ENCODE measurements at places on chromosomes 1 and 21.

- no peak for DNase-seq
These were observed 2.2 kb upstream of the VPS45 start for GRCh38 chr1:150065184-150065871.

GRCh38 chr1:204520834-204521709 is 4.9 kb downstream of the MDM4 start:
- no peak for DNase-seq

DNA sequence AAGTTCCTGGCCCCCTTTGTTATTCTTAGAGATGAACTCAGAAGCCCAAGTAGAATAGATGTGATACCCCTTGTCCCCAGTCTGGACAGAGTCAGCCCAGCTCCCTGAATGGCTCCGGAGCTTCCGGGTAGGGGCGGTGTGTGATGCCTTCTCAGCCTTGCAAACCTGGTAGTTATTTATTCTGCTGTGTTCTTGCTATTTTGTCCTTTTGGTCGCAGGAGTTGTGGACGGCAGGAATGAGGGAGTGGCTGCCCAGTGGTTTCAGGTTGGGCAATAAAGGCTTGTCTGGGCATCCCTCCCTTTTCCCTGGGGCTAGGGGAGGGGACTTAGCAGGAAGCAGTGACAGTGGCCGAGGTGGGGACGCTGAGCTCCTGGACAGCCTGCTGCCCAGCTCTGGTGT is 2.8 kb downstream of the PTPRU start:
- DNase-seq = no peak

DNA sequence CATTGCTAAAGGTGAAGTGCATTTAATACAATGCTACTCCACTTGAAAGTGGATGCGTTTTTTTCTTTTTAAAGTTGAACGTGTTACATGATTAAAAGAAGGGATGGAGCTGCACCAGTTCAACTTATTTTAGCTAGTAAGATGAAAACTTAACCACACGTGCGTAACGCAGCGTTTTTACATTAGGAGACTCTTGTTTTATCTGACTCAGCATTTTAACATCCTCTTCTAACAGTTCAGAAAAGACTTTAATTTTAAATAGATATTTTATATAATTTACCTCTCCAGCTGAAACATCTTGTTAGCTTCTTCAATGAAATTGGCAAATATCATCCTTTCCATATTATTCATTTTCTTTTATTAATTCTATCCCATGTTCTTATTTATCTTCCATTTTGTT is 33.4 kb downstream of the EXO1 start:
- DNase-seq = no peak

DNA sequence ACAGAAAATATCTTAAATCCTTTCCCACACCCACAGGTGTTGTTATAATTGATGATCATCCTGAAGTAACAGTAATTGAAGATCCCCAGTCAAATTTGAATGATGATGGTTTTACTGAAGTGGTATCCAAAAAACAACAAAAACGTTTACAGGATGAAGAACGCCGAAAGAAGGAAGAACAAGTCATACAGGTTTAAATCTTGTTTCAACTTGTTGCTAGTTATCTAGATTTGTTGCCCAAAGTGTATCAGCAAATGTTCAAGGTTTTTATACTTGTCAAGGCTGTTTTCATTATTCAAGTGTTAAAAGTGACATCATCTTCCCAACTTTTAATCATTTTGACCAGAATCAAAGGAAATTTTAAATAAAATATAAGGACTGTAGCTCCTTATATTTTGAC is 64.7 kb downstream of the PRRC2C start:
- DNase-seq = no peak

DNA sequence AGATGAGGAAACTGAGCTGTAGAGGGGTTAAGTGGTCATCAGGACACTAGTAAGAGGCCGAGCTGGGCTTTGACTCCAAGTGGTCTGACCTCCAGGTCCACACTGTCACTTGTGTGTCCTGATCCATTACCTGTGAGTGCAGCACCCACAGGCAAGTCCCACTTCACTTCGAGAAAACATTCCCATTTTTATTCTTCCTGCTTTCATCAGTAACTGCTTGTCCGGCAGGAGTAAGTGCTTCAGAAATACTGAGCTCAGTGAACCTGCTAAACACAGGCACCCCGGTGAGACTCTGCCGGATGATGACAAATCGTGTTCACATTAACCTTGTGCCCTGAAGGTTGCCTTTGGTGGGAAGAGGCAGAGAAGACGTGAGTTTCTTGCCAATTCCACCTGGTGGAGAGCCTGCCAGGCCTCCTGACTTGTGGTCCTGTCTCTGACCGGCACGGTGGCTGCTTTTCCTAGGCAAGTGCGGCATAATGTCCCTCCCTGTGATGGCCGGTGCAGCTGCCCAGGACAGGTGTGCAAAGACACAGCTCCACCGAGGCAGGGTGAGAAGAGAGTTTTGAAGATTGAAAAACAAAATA is 29.4 kb downstream of the ZBTB18 start:
- DNase-seq = no peak

DNA sequence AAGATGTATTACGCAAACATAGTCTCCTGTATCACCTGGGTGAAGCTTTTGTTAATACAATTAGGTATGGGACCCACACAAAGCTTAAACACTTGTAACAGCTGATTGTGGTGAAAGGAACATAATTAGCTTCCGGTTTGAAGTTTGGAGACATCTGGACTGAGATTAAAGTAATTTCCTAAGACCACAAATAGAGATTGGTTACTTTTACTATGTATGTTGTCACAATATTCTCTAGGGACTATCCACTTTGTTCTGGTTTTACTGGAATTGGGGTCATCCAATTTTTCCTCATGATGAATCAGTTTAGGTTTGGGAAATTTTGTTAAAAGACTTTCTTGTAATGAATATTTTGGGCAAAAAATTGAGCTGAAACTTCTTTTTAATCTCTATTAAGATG is 71.8 kb upstream of the SAMSN1 start:
- no peak for DNase-seq

DNA sequence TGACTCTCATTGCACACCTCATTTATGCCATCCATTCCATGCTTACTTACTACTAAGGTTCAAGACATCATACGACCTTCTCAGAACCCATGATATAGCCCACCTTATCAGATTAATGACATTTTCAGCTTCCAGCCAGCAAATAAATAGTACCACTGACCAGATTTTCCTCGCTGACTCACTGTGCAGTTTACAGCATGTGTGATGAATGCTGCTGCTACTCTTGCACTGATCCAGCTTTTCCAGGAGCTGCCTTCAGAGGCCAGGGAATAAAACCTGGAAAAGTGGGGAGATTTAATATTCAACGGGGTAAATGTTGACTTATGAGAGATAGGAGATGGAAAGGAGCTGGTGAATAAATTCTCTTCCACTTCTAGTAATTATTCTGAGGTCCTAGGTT is 247.1 kb downstream of the COL11A1 start:
- DNase-seq = no peak

DNA sequence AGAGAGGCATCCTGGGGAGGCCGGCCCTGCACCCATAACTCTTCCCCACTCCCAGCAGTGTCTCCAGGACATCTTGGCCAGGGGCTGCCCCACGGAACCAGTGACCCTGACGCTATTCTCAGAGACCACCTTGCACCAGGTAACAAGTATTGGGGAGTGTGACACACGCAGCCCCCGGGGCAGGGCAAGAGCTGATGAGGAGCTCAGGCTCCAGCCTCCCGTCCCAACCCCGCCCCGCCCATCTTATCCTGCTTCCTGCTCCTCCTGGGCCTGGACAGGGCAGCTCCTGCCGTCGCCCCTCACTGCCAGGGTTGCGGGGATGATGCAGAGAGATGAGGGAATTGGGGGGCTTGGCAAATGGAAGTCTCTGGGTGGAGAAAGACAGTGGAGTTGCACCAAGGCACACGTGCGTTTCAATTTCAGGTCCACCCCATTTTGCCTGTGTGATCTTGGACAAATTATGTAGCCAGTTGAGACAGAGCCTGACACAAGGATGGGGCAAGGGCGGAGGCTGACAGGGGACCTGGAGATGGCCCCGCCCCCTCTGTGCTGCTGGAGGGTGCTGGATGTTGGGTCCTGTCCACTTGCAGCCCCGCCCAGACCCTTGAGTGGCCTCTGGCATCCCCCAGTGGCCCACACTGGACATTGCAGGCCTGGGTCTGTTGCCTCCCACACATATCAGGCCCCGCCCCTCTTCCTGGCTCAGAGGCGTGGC is 10.7 kb downstream of the CLCNKA start:
- DNase-seq = peak; percentile 89

DNA sequence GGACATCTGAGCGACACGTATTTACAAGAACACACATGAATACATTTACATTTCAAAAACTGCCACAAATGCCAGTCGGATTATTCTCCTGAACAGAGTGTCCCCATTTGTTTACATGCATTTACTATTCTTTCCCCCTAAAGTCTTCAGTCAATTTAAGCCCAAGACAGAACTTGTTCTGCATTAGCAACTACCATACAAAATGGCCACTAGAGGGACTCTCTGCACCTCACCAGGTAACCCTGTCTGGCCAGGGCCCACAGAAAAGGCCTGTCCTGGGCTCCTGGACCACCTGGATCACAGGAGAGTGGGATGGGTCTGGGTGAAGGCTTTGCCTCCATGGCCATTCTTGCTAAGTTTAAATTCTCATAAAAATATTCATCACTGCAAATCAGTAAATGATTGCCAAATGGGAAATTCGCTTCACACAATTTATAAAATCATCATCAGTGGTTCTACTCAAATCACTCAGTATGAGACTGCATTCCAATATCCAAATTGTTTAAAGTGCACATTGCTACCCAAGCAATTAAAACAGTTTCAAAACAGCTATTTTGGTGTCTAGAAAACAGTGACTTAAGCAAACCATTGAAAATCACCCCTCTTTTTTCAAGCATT is 12.5 kb upstream of the GUCA2A start:
- DNase-seq = no peak

DNA sequence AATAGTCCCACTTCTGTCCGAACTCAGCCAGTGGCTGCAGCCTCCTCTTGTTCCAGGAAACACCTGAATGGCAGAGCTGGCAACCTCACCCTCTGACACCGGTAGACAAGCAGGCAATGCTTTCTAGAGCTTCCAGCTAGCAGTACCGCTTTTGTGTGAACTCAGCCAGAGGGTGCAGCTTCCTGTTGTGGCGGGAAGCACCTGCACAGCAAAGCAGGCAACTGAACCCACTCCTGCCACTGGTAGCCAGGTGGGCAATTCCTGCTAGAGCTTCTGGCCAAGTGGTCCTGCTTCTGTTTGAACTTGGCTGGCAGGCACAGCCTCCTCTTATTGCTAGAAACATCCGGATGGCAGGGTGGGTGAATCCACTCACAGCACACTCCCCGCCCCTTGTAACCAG is 40.1 kb upstream of the TMPRSS15 start:
- DNase-seq = no peak

GRCh38 chr1:76905876-76906595 is 38.8 kb downstream of the ST6GALNAC5 start:
- DNase-seq = no peak

DNA sequence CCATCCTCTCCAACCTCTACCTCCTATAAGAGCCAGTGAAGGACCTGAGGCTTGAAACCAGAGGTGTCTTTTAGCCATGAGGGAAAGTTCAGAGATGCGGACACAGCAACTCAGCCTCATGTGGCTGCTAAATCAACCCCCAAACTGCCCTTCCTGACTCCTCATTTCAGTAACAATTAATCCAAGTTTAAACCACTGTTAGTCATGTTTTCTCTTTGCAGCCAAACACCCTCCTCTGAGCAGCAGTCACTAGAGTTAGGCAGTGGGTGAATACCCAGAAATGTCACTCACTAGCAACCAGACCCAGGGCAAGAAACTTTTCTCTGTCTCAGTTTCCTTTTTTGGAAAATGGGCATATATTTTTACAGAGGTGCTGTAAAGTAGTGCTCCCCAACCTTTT is 71.2 kb downstream of the KCNJ15 start:
- no peak for DNase-seq

- DNase-seq = no peak
These were observed 2.5 kb downstream of the AKNAD1 start for GRCh38 chr1:108854221-108855019.
